NCI-H748 treated with DMSO at 0.1 percent for 48 hours (cell line): ENCODE measurements at places on chromosomes 13 and 19.
A peak's percentile ranks its signal among the peaks of the same experiment; 100 is the strongest.

GRCh38 chr19:38669552-38669951 is 22.1 kb downstream of the ACTN4 start:
- DNase-seq: no peak

- DNase-seq: no peak
Measured at GRCh38 chr13:44423824-44424223, 50.2 kb downstream of the SERP2 start.

GRCh38 chr19:20153281-20153680 is 13.7 kb upstream of the ZNF486 start:
- DNase-seq: no peak

GRCh38 chr13:48733739-48734335 is 80.1 kb downstream of the CYSLTR2 start:
- no peak for DNase-seq

- DNase-seq: peak; percentile 1
Measured at GRCh38 chr19:17246681-17247425, 1.1 kb upstream of the NR2F6 start.

GRCh38 chr19:58007285-58007684 is 4.7 kb upstream of the ZNF606 start:
- no peak for DNase-seq

GRCh38 chr13:98915981-98916380 is 61.9 kb downstream of the DOCK9 start:
- no peak for DNase-seq

DNA sequence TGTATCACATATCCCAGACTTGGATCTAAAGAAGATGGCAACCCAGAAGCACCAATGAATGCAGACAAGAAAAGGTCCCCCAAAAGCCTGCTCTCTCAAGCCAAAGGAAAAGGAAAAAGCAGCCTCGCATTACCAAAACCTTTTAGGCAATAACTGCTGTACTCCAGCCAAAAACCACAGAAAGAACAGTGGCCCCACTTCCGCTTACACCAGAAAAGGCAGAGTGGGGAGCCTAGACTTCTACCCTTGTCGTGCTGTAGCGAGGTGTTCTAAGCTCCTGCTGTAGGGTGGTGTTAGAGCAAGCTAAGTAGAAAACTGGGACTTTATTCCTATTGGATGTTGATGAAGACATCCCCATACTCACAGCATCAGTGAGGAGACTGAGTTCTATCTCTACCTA is 244.0 kb upstream of the RXFP2 start:
- no peak for DNase-seq

DNA sequence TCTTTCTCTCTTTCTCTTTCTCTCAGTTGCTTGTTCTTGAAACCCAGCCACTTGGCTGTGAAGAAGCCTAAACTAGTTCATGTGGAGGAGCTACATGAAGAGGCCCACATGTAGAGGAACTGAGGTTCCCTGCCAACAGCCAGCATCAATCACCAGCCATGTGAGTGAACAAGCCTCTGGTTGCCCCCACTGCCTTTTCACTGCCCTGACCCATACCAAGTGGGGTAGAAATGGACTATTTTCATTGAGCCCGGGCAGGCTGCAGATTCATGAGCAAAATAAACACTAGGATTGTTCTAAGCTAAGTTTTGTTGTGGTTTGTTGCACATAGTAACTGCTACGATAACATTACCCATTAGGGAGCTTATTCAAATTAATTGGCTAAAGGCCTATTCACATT is 78.7 kb upstream of the FAM216B start:
- DNase-seq: no peak

DNA sequence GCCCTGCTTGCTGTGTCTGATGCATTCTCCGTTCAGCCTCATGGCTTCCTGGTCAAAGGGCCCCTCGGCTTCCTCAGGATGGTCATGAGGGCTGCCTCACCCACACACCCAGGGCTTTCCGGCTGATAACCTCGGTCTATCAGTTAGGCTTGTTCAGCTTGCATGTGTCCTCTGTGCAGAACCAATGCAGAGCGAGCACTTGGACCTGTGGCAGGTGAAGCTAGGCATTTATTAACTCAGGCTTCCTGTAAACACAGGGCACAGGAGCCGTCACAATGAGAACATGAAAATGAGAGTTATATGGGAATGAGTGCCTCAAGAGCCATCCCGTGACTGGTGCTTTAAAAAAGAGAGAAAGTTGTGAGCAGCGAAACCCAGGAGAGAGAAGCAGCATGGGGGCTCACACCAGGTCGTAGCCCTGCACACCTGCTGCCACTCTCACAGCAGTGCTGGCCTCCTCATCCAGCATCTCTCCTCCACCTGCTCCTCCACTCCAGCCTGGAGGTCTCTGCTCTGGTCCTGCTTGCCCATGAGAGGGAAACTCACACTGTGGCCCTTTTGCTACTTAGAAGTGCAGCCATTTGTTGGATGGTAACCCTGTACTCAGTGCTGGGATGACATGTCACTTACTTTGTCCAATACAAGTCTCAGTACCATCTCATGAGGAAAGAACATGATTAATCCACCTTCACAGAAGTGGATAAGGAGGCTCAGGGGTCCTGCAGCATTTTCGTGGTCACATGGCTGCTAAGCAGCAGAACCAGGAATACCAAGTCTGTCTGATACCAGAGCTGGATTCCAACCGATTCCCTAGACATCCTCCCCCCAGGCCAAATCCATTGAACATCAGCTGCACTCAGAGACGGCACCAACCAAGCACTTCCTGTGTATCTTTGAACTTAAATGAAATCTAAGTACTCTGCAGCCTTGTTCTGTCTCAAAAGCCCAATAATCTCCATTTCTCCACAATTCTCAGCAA is 50.5 kb upstream of the IRS2 start:
- no peak for DNase-seq

DNA sequence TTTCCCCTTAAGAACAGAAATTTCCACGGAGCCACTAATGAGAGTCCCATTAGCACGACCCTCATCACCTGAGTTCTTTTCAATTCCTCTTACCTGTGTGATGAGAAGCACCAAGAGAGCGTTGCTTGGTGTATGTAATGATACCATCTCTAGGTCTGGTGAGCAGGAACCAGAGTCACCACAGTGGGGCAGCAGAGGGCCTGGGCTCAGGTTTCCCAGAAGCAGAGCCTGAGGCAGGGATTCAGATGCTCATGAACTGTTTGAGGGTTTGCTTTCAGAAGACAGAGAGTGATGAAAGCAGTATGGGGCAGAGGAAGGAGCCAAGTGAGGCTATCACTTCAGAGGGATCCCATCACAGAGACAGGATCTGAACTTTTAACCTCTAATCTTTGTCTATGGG is 3.1 kb upstream of the PTPRH start:
- DNase-seq: no peak

- peak; percentile 54 for DNase-seq
Measured at GRCh38 chr19:50315773-50316448, 13.3 kb downstream of the KCNC3 start.

DNA sequence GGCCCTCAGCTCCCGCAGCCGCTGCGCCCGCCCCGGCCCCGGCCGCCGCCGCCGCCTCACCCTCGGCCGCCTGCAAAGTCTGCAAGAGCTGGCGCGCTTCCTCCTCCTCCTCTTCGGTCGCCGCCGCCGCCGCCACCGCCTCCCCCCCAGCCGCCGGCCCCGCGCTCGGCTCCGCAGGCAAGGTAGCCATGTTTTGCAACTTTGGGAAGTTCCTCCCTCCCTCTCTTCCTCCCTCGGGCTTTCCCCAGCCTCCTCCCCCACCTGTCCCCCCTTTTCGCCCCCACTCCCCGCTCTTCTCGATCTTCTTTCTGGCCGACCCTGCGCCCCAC is 433 bp downstream of the SIX5 start:
- DNase-seq: no peak

- no peak for DNase-seq
Measured at GRCh38 chr13:42880056-42880605, 98.7 kb downstream of the FAM216B start.

DNA sequence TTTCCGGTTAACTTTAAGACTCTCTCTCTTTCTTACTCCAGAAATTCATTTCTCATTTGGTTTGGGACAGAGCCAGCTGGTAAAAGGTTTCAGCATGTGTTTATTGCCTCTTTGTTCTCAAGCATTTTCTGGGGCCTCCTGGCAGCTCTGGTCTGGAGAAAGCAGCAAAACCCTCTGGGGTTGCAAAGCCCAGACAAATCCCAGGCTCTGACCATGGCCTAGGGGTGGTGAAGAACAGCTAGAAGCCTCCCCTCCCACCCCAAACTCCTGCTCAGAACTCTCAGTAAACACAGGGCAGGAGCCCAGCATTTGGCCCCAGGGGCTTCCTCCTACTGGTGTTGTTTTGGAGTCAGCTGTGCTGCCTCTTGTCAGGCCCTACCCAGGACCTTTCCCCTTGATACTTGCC is 124.2 kb upstream of the SERP2 start:
- no peak for DNase-seq

DNA sequence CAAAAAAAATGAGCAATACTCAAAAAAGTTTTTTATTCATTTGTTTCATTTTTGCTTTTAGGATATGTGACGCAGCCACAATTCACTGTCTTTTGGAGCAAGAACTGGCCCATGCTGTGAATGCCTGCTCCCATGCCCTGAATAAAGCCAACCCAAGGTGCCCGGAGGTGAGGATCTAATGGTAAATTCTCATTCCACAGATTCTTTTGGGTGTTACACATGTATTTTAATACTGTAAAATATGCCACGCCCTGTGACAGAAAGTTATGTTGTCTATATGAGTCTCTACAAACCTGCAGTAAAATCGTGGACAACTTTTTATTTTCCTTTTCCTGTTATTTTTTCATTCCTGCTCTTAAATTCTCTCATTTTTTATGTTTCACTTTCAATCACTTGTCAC is 57.5 kb upstream of the AKAP11 start:
- no peak for DNase-seq

GRCh38 chr13:75151081-75151643 is 330.8 kb downstream of the TBC1D4 start:
- DNase-seq: no peak

GRCh38 chr13:30169442-30169841 is 137.9 kb downstream of the KATNAL1 start:
- DNase-seq: no peak

DNA sequence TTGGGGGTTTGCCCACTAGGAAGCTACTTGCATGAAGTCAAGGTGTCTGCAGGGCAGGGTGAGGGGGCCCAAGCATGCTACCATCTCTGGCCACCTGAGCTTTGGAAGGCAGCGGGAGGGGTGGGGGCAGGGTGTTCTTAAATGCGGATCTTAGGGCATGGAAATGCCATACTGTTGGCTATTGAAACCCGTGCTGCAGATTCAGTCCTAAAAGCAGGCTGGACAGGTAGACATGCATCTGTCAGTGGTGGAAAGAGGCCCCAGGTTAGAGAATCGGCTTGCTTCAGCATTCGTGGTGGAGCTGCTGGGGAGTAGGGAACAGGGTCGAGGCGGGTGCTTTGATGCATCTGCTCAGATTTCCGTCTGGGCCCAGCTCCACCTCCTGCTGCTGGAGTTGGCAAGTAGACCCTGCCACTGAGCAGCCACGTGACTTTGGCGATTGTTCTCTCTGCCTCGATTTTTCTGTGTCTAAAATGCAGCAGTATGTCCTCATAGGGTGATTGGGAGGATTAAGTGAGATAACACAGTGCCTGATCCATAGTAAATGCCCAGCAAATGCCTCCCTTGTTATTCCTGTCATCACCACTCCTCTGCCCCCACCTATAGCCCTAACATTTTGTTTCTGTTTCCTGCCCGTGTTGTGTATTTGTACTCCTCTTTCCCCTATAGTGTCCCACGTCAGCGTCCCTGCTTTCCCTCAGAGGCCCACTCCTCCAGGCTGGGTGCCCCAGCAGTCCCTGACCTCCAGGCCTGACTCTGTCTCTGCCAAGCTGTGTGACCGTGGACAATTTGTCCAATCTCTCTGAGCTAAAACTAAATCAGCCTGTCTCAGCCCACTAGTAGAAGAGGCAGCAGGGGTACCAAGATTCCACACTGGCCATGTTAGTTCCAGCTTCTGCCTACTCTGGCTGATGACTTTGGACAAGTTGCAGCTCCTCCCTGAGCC is 5.8 kb downstream of the PPP1R37 start:
- DNase-seq: no peak

GRCh38 chr13:35140321-35140720 is 198.3 kb downstream of the NBEA start:
- DNase-seq: peak; percentile 64

DNA sequence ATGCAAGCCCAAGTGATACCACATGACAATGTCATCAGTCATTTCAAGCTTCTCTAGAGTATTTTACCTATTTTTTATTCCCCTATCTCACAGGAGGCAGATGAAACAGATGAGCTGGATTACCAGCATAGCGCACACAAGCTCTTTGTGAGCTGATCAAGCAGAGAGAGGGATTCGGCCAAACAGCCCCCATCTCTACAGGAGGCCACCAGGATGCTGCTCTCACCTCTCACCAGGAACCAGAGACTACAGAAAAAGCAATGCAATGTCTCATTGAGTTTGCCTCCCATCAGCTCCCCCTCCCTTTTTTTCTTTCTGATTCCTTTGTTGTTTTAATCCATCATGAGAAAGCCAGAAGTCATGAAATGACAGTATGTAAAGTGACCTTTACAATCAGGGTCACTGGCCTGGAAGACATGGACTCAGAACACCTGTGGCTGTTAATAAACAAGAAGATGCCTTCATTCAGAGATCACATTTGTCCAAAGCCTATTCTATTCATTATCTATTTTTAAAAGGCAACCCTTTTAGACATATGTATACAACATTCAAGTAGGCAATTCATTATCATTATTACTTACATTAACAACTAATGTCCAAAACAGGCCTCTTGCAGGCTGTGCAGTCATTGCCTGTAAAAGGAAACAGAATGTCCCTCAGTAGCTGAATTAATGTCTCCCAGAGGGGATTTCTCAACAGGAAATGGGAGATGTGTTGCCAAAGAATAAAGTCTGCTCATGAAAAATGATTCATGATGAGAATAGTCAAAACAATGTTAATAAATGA is 656.6 kb downstream of the TBC1D4 start:
- DNase-seq: no peak

- no peak for DNase-seq
Measured at GRCh38 chr19:815079-815774, 6.5 kb downstream of the PLPPR3 start.

DNA sequence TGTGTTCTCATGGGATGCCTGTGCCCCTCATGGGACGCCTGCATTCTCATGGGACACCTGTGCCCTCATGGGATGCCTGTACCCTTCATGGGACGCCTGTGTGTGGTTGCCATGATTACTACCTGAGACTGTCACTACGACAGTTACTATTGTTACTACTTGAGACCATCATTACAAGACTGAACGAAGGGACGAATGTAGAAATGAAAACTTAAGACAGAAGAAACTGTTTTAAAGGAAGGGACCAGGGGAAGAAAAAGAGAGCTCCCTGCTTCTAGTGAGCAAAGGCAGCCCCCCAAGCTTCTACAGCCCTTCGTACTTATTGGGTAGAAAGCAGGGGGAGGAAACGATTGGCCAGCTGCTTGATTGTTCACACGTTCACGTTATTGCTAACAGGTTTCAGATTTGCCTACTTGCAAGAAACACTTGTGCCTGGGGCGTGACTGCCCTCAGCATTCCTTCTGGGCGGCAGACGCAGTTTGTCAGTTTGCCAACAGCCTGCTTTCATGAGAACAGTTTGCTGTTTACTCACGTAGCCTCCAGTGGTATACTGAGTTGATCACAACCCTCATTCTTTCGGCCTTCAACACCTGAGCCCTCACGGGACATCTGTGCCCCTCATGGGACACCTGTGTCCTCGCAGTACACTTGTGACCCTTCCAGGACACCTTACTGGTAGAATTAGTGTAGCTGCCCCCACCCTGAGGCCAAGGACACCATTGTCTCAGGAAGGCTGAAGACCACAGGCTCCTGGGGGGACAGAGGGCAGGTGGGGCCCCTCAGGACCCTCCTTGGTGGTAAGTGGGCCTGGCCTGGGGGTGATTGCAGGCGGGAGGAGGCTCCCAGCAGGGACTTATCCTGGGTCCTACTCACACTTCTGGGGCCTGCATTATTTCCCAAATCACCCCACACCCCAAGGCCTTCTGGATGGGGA is 2.5 kb upstream of the S1PR4 start:
- DNase-seq: no peak

- DNase-seq: peak; percentile 97
Measured at GRCh38 chr19:29844891-29845573, 33.2 kb downstream of the CCNE1 start.
